Muscle of leg (tissue), 16 donors: ENCODE measurements at places on chromosomes 2 and 18.

DNA sequence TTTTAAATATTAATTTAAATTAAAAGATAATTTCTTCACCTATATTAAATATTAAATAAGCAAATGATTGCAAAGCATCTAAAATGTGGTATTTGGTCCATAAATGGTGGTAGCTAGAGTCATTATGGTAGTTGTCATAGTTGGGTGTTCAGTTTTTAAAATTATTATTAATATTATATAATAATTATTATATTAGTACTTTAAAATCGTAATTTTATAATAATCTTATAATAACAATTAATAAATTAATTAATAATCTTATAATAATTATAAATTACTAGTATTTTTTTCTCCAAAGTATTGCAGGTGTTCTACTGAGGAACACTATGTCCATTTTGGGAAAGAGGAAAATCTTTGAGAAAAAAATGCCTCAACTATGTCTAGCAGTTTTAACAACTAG lies 835.5 kb upstream of the GCFC2 start:
- no peak for DNase-seq

DNA sequence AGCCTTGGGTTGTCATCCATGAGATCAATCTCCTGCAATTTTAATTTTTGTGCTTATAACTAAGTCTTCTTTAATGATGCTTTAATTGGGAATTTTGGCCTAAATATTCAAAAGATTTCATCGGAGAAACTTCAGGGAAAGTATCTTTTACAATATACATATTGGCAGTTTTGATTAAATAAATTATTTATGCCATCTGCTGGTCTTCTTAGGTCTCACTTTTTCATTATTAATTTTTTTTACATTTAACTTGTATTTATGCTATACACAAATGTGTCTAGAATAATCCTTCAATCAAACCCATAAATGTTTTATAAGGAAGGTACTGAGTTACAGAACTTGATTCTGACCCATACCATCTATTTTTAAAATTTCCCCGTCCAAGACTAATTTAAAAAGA lies 95.1 kb upstream of the XPO1 start:
- peak; percentile 6 for DNase-seq

- peak; percentile 27 for DNase-seq
These were observed 36.2 kb downstream of the ZAP70 start for GRCh38 chr2:97749581-97749980.

GRCh38 chr2:7237466-7237865 lies 320.3 kb downstream of the RNF144A start:
- no peak for DNase-seq

- DNase-seq: no peak
These were observed 388.9 kb downstream of the ZEB2 start for GRCh38 chr2:144131042-144131441.

DNA sequence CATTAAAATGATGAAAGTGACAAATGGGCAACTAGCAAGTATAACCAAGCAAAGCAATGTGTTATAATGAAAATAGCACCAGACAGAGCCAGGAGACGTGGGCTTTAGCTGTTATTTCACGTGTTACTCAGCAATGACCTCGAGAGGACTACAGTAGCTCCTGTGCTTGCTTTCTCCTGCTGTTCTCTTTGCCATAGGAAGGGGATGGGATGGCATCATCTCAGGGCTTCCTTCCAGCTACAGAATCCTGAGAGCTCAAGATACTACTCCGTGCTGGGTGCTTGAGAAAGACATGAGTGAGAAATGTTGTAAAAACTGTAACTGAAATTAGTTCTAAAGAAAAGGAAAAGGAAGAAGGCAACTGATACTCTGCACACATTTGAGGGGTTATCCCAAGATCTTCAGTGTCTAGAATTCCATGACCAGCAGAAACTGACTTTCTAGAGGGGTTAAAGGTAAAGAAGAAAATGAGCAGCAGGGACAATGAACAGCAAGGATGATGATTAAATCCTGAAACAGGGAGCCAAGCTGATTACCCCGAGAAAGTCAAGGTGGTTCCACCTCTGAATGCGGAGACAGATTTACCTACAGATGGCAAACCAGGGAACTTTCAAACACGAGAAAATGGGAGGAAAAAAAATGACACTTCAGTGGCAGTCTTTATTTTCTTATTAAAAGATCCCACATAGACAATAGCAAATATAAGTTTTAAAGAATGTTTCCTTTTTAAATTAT lies 33.4 kb downstream of the GAREM1 start:
- DNase-seq: no peak

DNA sequence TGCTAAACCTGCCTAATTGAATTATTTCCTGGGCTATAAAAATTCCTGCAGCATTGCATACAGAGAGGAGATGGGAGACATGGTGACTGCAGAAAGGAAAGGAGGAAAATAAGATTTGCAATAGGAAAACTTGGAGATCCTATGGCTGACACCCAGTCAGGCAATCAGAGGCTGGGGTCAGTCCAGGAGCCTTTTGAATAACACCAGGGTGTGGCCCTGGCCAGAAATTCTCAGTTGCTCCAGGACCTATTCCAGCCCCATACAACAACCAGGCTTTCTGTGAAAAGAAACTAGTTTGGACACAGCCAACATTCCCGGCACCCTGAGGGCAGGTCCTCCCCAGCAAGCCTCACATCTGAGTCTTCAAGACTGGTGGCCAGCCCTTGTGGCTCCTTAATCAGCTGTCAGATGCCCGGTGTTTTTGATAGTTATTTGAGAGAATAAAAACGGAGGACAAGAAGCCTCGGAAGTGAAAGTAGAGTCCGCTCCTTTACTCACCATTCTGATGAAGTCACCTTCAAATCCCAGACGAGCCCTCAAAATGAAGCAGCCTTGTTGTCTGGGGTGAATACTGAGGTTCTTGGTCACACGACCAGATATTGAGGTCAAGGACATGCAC lies 31.1 kb upstream of the GMCL1 start:
- peak; percentile 60 for DNase-seq

- DNase-seq: no peak
These were observed 163.6 kb upstream of the REV1 start for GRCh38 chr2:99653433-99653832.

- DNase-seq: peak; percentile 0
These were observed 200.1 kb downstream of the NDUFA10 start for GRCh38 chr2:239824866-239825704.

- DNase-seq: peak; percentile 43
These were observed 823.6 kb downstream of the GALR1 start for GRCh38 chr18:78073275-78073674.

GRCh38 chr2:6011921-6012320 lies 319.7 kb downstream of the SOX11 start:
- DNase-seq: peak; percentile 35

DNA sequence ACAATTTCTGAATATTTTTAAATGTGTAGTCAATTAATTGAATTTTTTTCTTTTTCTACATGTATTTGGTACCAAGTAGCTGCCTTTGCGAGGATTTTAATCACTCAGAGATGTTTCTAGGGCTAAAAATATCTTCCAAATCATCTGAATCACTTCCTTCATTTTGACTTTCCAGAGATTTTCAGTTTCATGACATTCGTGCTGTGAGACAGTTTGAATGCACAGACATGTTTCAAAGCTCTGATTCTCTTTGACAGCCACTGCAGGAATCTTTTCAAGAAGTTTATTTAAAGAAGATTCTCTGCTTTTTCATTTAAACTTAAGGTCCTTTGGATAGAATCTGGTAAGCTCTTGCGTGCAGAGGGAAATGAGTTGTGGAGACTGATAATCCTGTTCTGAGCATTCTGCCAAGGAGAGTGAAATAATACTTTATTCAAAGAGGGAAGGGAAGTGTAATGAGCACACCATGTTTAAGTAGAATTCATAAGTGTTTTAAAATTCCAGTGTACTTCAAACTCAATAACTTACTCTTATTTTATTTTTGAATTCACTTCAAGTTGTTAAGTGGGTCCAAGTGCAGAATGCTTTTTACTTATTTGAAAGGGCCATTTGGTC lies 9.7 kb downstream of the CYBRD1 start:
- no peak for DNase-seq

- DNase-seq: no peak
These were observed 593.9 kb downstream of the NYAP2 start for GRCh38 chr2:225993430-225993829.

DNA sequence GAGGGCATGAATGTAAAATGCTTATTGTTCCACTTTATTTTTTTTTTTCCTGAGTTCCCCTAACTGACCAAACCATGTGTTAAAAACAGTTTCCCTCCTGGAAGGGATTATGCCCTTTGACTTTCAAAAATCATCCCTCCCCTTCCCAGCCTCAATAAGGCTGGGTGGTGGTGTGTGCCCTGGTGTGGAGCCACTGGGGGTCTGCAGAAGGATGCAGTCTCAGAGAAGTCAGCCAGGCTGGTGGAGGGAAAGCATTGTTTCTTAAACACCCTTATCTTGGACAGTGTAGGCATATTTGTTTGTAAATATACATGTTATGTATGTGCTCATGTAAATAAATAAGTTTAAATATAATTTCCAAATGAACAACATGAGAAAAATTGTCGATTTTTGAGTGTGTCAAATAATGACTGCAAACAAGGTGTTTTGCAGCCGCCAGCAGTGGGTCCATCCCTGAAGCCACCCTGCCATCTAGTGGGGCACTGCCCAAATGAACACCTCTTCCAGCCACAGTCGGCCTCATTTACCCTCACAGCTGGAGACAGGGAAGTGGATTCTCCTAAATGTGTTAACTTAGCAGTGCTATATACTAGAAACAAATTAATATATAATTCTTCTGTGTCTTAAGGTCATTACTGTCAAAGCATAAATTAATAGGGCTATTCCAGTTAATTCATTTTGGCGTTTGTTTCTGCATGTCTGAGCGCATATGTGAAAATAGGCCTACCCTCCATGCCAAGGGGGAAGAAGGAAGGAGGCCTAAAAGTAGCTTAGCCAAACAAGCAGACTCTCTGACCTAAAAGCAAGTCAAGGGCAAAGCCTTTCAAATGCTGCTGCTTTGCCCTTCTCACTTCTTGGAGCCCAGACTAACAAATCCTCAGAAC lies 209.6 kb upstream of the PIK3C3 start:
- DNase-seq: peak; percentile 45

- peak; percentile 63 for DNase-seq
These were observed 49.0 kb downstream of the CAPN13 start for GRCh38 chr2:30758191-30758651.

GRCh38 chr2:160353166-160353565 lies 140.4 kb downstream of the RBMS1 start:
- no peak for DNase-seq

- no peak for DNase-seq
These were observed 364.5 kb downstream of the PARD3B start for GRCh38 chr2:204909791-204910190.

DNA sequence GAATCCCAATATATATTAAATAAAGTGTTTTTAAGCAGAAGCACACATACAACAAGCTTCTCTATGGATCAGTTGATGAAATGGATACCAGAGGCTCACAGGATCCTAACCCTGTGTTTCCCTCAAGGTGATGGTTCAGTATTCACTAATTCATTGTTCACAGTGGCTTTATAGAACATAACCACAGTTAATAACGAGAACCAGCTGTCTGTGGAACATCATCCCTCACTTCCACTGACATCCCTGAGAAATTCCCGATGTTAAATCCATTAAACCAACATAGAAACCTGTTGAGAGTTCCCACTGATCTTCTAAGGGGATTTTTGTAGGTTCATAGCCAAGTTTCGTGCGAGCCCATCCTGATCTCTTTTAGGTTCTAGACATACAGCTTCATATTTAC lies 29.0 kb downstream of the CCDC195 start:
- DNase-seq: no peak

GRCh38 chr2:214807653-214808052 lies 1.8 kb downstream of the BARD1 start:
- DNase-seq: peak; percentile 18

DNA sequence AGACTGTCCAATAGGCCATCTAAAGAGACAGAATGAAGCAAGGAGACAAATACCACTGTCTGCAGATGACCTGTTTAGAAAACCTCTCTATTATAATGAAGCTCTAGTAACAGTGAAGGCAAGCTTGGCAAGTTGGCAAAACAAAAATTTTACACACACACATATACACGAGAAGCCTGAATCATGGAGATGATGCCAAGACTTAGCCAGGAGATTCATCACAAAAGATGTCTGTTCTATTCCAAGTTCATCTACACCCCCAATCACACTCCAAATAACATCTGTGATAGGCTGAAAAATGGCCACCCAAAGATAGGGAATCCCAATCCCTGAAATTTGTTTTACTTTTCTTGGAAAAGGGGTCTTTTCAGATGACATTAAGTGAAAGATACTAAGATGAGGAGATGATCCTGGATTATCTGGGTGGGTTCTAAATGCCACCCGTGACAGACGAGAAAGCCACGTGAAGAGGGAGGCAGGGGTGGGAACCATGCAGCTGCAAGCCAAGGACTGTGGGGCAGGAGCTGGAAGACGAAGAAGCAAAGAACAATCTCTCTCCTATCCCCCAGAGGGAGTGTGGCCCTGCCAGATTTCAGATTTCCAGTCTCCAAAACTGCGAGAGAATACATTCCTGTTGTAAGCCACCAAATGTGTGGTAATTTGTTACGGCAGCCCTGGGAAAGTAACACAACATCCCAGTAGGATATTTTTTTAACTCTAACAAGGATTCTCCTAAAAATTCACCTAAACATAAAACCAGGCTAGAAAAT lies 20.0 kb downstream of the HDLBP start:
- peak; percentile 27 for DNase-seq

GRCh38 chr2:149472413-149472812 lies 115.2 kb downstream of the MMADHC start:
- DNase-seq: no peak

- DNase-seq: no peak
These were observed 4.5 kb upstream of the MYOM1 start for GRCh38 chr18:3224223-3224622.

GRCh38 chr2:12718711-12719399 lies 2.1 kb downstream of the TRIB2 start:
- DNase-seq: peak; percentile 46

DNA sequence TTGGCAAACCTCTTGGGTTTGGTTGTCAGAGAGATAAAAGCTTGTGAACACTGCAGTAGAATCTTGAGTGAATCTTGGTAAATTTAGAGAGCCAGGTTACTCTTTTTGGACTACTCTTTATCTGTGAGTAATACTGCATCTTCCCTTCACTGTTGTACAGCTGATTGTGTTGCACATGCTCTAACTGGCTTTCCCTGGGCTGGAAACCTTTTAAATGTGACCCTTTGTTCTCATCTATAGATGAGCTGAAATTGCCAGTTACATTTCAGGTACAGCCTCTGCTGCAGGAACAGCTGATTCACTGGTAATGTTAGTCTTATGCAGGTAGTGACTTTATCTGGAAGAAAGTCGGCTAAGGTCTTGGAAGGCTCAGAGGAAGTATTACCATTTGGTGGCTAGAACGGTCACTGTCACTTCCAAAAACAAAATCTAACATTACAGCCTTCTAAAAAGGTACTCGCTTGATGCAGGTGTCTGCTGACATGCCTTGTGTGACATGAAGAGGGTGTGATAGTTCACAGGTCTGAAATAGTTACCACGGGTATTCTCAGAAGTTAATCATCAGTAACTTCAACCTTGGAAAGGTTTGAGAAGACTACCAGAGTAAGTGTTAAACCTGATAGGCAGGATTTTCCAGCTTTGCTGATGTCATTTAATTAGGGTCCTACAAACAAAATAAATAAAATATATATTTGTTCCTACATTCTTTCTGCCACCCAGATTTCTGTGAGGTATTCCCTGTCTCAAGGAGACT lies 851.1 kb downstream of the SLC4A3 start:
- DNase-seq: no peak
